ENCODE measurements at places on chromosomes 6 and 20. TPM values are rescaled to one million over a fixed set of nuclear protein-coding genes. Genes with fewer than 3 reads are reported as not detected.

TFAP2C gene
- 2.4 TPM for total RNA-seq

GSTA3 gene
- not detected for total RNA-seq

FAM217A gene
- total RNA-seq = not detected

HLA-F gene
- total RNA-seq = 0.82 TPM

CYP39A1 gene
- 2.9 TPM for total RNA-seq

SLC24A3 gene
- total RNA-seq = 13.5 TPM

PRR18 gene
- total RNA-seq = under 0.01 TPM

SEMG1 gene
- not detected for total RNA-seq

BCAS4 gene
- total RNA-seq = 11.4 TPM

GTPBP2 gene
- 32.6 TPM for total RNA-seq

WFDC10B gene
- total RNA-seq = not detected

RFX6 gene
- not detected for total RNA-seq

NT5E gene
- 8.2 TPM for total RNA-seq

ANKS1A gene
- 12.2 TPM for total RNA-seq

ZNF341 gene
- 2.4 TPM for total RNA-seq

CLPSL1 gene
- not detected for total RNA-seq

SLC32A1 gene
- total RNA-seq = 7.7 TPM

PACSIN1 gene
- 2.9 TPM for total RNA-seq

SYCP2 gene
- total RNA-seq = 4.1 TPM

MAP3K7 gene
- 38.7 TPM for total RNA-seq

AKAP12 gene
- 40.4 TPM for total RNA-seq

NDRG3 gene
- 52.2 TPM for total RNA-seq

FOXQ1 gene
- total RNA-seq = 1.2 TPM

JARID2 gene
- 16.3 TPM for total RNA-seq

PHACTR1 gene
- total RNA-seq = 28.1 TPM

MCHR2 gene
- total RNA-seq = 12.6 TPM

ANGPT4 gene
- not detected for total RNA-seq

SLC52A3 gene
- under 0.01 TPM for total RNA-seq

SLC17A9 gene
- under 0.01 TPM for total RNA-seq

LHFPL5 gene
- total RNA-seq = 0.82 TPM
